ENCODE measurements at places on chromosomes 6 and 20.
A peak's percentile ranks its signal among the peaks of the same experiment; 100 is the strongest.

DNA sequence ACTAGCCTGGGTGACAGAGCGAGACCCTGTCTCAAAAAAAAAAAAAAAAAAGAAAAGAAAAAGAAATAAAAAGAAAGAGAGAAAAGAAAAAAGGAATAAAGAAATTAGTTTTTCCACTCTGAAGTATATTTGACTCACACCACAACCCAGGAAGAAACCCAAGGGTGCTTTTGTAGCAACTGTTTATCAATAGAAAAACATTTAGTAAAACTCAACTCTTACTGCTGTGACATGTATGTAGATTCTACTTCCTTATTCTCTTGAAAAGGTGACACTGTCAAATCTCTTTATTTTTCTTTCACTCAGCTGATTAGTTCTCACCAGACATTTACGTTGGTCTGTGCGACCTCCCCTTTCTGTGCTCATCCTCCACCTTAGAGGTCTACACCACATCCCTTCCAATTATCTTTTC lies 99.9 kb upstream of the SHLD1 start:
- no peak for DNase-seq

- no peak for DNase-seq
Observed at GRCh38 chr6:144908004-144908403, 622.9 kb downstream of the UTRN start.

- DNase-seq: no peak
Observed at GRCh38 chr20:63477061-63477616, 4.7 kb upstream of the KCNQ2 start.

GRCh38 chr6:170265655-170266054 lies 25.2 kb downstream of the DLL1 start:
- no peak for DNase-seq

DNA sequence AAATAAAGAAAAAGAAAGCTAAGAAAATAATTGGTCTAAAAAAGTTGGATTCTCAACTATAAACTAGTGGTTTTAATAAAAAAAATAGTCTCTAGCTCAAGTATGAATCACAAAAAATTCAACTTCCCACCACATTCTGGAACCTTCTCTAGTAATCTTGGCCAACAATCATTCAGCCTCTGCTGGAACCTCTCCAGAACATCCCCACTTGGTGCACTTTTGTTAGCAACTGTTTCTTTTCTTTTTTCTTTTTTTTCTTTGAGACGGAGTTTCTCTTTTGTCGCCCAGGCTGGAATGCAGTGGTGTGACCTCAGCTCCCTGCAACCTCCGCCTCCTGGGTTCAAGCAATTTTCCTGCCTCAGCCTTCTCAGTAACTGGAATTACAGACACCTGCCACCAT lies 35.7 kb downstream of the TXLNB start:
- no peak for DNase-seq

GRCh38 chr6:82739303-82739702 lies 326.3 kb downstream of the UBE3D start:
- DNase-seq: no peak

- DNase-seq: no peak
Observed at GRCh38 chr6:133972388-133972787, 19.4 kb downstream of the TBPL1 start.

DNA sequence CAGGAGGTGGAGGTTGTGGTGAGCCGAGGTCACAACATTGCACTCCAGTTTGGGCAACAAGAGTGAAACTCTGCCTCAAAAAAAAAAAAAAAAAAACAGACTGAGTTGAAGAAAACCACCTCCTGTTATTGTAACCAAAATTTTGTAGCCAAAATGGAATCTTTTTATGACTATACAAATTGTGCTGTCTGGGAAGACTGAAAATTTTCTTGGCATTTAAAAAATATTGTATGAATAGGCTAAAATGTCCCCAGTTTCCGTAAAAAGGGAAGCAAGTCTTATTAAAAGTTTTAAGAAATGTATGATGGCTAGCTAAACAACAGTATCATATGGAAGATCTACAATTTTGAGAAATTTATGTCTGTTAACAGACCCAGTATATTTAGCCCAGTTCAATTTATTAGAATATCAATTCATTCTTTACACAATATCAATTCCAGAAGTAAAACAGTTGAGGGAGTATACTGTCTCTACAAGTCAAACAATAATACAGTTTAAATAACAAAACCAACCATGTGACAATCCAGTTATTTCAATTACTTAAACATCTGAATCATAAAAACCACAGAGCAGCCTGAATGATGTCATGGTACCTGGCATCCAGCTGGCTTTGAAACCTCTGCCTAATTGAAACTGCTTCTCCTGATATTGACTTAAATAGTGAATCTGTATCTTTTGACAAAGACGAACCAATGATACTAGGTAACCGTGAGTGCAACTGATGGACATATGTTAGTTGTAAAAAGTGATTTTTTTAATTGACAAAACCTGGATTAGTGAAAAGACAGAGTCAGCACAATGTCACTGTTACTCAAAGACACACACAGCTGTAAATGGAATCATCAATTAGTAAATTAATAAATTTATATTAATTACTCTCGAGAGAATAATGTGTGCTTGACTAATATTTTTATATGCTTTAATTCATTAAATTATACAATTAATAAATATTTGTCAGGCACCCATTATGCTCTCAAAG lies 166.6 kb upstream of the MARCKS start:
- DNase-seq: no peak

DNA sequence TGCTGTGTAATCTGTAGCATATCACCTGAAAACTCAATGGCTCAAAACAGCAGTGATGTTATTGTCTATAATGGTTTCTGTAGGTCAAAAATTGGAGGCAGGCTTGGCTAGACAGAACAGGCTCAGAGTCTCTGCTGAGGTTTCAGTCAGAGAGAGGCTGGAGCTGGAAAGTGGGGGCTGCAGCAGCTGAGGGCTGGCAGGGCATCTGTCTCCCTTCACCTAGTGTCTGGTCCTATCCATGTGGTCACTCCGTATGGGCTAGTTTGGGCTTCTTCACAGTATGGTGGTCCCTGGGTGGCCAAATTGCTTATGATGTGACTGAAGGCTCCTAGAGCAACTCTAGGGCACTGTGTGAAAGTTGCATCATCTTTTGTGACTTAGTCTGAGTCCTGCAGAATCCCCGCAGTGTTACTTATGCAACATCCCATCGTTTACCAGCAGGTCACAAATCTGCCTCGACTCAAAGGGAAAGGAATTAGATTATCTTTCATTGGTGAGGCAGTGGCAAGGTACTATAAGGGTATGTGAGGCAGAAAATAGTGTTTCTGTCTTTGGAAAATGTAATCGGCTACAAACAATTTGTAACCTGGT lies 497.0 kb downstream of the EPHA7 start:
- DNase-seq: no peak

DNA sequence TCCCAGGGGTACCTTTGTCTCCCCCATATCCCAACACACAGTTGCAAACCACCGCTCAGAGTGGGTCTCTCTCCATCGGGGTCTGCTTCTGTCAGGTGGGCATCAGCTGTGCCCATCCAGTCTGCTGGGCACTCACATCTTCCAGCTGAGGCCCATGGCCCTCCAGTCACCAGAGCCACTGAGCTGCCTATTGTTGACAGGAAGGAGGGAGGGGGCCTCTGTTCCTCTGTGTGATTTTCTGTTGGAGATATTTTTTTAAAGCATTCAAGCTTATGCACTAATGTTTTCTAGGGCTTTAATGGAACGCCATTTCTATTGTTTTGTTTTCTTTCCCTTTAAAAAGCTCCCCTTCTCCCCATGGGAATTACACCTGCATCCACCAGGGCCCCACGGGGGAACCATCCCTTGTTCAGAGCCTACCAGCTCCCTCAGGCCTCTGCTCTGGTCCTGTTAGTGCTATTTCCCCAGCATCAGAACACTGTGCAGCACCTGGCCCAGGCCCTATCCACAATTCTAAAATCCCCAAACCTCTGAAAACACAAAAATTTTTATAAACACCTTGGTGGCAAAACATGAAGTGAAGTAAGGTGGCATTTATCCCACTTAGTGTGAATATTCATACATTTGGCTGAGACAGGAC lies 326.2 kb downstream of the CD83 start:
- DNase-seq: no peak

GRCh38 chr6:82197784-82198183 lies 49.8 kb downstream of the IBTK start:
- no peak for DNase-seq

GRCh38 chr6:26576929-26577719 lies 19.6 kb upstream of the ABT1 start:
- peak; percentile 62 for DNase-seq

DNA sequence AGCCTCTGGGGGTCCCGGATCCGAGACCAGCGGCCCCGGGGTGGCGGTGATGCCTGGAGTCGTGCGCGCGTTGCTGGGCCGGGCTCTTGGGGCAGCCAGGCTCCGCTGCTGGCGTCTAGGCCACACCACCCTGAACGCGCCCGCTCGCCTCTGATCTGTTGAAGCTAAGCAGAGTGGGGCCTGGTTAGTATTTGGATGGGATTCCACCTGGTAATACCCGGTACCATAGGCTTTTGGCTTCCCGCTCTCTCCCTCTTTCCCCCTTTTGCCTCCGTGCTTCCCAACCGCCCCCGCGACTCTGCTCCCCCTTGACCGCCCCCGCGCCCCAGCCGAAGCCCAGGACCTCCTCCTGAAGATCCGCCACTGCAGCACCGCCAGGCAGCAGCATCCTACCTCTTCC lies 1383.5 kb upstream of the DEFB115 start:
- no peak for DNase-seq

DNA sequence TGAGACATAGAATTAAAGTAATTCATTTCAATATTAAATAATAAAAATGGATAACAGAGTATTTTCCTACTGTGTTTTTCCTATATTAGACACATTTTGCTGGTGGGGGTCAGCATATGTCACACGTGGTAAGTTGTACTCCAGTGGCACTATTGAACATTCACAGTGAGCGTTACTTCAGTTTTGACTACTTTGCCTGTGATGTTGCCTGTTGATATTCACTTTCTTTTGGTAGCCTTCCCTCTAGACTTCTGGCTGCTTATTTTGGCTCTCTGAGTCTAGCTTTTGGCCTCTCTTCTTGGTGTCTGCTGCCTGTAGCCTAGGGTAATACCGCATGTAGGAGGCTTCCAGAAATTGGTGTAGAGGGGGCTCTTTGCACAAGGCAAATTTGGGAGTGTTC lies 64.4 kb upstream of the TFB1M start:
- DNase-seq: no peak

DNA sequence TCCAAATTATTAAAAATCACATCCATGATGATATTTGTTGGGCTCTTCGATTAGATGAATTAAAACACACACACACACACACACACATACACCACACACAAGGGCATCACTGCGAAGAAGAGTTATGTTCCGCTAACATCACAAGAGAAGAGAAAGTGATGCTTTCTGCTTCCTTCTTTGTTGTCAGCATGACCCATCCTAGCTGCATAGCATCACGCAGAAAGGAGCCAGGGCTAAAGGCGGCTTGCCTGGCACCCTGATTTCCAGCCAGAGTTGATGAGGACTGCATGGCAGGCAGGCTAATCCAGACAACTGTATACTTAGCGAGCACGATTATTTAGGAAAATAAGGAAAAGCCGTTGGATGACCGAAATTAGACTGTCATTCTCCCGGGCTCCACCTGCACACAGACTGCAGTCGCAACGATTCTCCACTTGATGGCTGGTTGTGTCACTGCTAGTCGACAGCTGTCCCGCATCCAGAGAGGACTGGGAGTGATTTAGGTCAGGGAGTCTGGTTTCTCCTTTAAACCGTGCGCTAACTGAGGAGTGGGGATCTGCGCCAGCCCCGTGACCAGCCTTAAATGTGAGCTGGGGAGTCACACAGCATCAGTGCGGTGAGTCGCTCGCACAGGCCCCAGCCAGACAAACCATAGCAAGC lies 70.6 kb upstream of the SOX4 start:
- DNase-seq: no peak

GRCh38 chr20:58402827-58403226 lies 13.8 kb downstream of the VAPB start:
- DNase-seq: no peak

GRCh38 chr6:125574604-125575003 lies 174.8 kb upstream of the HEY2 start:
- DNase-seq: no peak

GRCh38 chr6:88166493-88167351 lies 575 bp upstream of the CNR1 start:
- DNase-seq: no peak

- no peak for DNase-seq
Observed at GRCh38 chr6:75907444-75907843, 158.4 kb downstream of the MYO6 start.

DNA sequence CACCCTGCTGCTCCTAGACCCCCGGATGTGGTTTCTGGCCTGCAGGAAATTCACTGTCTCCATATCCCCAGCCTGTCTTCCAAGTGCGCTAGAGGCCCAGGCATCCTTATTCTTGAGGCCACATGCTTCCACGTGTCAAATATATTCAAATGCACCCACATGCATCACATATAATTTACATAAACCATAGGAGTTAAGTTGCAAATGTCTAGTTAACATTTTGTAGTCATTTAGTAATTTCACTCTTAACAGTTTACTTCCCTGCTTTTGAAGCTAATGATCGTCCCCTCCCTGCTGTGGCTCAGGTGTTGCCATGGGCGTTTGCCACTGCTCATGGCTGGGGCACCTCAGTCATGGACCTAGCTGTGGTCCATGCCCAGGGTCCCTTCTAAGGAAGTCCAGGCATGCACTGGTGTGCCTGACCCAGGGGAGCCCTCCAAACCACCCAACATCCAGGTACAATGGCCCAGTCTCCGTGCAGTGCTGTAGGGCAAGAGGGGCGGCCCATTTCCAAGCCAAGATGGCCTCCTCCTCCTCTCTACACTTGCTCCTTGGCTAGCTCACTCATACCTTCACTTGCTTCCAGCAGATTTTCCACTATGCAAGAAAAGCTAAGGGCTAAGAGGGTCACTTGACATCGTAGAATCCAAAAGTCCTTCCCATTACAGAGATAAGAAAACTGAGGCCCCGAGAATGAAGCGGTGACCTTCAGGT lies 42.4 kb downstream of the FGD2 start:
- no peak for DNase-seq

DNA sequence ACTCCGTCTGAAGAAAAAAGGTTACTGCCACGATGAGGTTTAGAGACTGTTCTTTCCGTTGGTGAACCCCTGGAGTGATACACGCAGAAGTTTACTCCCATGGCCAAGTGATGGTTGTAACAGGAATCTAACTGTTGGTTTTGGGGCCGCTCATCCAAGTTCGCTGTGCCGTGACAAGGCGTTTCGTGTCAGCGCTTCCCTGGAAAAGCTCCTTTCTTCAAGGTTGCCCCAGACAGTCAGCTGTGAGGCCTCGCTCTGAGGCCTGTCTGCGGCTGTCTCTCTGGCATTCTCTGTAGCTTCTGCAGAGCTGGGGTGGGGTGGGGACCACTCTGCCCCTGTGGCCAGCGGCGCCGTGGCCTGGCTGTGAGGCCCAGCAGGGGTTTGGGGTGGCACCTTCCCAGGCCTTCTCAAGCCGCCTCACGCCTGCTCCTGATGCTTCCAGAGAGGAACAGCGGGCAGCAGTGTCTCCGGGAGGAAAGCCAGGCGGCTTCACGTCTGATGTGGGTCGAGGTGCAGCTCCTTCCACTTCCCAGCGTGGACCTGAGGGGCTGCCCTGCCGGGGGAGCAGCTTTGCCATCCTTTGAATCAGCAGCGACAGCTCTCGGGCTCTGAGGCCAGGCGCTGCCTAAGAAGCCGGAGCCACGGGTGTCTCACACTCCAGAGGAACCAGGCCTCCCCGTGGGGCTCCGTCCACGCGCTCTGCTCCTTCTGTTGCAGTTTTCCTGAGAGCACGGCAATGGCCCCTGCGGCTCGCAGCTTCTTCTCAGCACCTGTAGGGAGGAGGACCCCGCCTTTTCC lies 76.2 kb downstream of the SMOC2 start:
- DNase-seq: no peak
